ENCODE measurements at places on chromosomes 12 and 14.

DNA sequence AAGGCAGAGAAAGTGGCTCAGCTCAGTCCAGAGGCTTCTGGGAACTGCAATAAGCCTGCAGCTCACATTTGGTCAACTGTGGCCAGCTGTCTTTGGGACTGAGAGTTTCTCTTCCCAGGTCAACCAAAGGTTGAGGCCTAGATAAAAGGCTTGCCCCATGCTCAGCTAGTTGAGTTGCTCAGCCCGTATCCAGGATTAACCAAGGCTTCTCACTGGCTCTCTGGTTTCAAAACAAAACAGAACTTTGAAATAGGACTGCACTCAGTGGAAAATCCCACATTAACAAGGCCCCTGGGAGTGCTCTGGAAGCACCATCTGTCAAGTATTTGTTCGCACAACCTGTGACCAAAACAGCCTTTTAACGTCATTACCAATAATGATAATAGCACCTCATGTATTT lies 40.3 kb upstream of the NUAK1 start:
- DNase-seq = peak; percentile 97

DNA sequence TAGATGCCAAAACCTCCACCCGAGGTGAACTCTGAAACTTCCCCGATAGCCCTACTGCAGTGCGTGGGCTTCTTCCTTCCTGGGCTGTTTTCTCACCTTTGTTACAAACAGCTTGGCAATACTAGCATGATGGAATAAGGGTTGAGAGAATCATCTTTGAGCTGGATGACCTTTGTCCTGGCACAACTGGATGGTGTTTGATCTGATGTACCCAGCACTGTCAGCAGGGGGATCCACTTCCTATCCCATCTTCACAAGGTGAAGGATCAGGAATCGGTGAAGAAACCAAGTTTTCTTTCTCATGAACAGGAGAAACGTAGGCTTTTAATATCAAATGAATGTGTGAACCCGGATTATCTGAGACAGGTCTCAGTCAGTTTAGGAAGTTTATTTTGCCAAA lies 19.5 kb upstream of the LRRC10 start:
- DNase-seq = no peak

DNA sequence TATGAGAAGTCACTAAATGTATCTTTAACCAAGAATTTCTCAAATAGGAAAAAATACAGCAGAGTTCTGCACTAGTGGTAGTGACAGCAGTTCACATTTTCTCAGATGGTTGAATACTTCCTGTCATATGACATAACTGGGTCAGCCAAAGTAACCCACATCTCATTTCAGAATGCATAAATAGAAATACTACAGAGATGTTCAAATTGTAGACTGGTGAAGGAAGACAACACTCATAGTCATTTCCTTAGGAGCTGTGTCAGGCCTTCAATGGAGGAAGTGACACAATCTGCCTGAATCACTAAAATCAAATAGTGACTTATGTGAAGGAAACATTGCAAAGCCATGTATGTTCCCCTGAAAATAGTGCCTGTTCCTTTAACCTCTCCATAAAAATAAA lies 32.4 kb downstream of the FERMT2 start:
- DNase-seq = no peak

DNA sequence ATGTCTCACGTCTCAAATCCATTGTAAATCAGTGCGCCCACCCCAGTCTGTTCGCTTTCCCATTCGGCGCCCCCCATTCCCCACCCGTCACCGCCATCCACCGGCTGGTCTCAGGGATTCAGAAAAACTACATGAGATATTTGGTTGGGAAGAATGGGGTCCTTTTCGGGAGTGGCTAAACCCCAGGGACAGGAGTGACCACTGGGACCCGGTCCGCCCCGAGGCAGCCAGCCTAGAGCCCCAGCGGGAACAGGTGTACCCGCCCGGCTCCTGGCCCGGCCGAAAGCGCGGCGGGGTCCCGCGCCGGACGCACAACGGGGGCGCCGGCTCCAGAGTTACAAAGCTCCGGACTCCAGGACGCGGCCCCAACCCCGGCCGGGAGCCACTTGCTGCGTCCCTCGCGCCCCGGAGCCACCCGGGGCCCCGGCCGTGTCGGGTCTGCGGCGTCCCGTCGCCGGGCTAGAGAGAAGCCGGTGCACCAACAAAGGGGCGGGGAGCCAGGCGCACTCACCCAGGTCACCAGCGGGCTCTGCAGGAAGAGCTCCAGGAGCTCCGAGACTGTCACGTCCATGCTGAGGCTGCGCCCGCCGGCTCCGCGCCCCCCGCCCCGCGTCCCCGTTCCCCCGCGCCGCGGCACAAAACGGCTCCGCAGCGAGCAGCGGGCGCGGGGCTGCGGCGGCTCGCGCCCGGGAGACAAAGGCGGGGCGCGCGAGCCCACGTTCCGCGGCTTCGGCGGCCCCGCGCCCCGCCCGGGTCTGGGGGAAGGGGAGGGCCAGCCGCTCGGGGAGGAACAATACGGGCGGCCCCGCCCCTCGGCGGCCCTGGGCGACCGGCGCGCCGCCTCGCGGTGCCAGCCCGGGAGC lies at the start of gene CCDC88C:
CCDC88C (minus strand) TSS at position 701 of the 863 bp plus-strand sequence; CDS start at position 571, 130 bp downstream.
- DNase-seq = peak; percentile 77

GRCh38 chr12:5396541-5396940 lies 35.4 kb upstream of the NTF3 start:
- no peak for DNase-seq

GRCh38 chr14:75372260-75372659 lies 55.6 kb upstream of the JDP2 start:
- DNase-seq = no peak

DNA sequence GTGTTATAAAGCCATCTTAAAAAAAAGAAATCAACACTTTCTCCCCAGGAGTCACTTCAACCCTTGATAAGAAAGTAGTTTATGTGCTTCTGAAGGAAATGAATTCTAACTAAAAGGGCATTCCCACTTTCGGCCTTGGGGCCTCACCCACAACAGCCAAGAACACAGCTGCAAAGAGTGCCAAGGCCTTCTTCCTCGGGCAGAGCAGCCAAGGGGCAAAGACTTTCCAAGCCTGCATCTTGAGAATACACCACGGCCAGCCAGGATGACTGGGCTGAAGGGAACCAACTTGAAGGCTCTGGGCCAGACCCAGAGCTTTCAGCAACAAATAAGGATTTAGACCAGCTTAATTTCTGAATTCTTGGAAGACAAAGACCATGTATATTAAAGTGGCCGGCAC lies 60.4 kb upstream of the FOXN3 start:
- no peak for DNase-seq

DNA sequence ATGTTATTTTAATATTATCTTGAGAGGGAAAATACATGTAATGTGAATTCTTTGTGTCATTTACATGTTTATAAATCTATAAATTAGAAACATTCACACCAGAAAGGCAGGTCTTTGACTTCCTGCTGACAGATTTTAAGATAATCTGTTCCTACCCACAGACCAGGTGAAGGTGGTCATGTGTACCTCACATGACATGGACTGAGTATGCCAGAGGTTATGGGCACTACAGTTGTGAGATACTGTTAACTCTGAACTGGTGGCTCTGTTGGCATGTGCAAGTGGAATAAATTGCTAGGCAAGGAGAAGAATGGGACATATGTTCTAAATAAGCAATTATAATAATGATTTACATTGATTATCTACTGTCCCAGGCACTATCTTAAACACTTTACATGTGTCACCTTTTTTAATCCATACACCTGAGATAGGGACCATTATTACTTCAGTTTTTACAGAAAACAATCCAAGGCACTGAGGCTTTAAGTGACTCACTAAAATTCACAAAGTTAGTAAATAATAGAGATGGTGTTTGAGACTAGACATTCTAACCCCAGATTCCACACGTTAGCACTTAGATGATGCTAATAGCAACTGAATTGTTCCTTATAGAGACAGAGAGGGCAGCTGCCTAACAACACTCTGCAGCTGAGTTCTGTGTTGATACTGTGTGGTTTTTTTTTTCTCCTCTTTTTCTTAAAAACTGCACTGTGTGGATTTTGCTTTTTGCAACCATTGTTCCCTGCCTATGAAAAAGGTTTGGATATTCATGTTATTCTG lies 23.8 kb downstream of the SLC16A7 start:
- DNase-seq = no peak

DNA sequence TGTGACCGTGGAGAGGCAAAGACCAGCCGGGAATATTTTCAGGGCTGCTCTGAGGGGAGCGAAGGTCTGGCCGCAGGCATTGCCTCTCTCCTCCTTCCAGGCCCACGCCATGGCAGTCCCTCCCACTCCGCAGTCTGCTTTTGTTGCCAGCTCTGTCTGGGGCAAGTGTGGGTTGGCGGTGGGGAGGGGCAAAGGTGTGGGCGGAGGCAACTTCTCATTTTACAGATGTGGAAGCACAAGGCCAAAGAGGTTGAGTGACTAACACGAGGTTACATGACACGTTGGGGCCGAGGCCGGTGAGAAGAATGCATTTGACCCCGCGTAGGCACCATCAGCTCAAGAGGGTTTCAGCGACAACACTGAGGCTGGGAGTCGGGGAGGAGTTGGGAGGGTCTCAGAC lies 6.1 kb upstream of the FAIM2 start:
- no peak for DNase-seq

DNA sequence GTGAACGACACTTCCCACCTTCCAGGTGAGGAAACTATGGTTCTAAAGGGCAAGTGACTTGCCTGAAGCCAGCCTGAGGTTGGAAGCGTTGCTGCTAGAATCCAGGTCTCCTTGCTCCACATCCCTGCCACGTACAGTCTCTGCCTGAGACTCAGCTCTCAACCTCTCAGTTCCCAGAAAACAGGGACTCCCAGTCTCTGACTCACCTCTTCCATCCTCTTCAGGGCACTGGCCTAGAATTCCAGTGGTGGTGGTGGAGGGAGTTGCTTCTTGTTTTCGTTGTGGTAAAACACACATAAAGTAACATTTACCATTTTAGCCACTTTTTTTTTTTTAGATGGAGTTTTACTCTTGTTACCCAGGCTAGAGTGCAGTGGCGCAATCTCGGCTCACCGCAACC lies 7.3 kb downstream of the GPR68 start:
- DNase-seq = no peak

DNA sequence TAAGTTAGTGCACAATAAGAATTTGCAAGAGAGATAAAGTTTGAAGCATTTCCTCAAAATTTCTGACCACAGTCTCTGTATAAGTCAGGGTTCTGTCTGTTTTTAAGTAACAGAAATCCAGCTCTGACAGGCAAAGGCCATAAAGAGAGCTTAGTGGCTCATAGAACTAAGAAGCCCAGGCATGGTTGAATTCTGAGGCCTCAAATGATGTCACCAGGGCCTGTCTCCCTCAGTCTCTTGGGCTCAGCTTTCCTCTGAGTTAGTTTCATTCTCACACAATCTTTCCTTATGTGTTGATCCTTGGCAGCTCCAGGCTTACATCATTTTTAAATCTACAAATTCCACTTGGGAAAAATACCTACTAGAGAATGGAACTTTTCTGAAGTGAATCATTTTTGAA lies 173.4 kb upstream of the ATP2B1 start:
- no peak for DNase-seq

DNA sequence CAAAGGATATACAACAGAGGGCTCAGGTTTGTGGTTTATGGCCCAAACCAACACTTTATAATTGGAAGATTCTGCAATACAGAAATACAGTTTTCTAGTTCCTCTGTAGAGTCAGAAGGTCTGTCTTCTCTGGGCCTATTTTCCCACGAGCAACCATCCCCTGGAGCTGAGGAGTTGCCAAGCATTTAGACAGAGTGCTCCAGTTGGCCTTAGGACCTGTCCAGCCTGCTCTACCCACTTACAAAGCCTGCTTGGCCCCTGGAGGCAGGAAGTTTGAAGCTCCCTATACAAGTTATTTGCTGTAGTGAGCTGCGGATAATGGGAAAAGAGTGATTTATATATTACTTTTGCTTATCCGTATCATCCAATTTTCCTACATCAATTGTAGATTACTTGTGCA lies 60.8 kb upstream of the HSPB8 start:
- DNase-seq = no peak

- no peak for DNase-seq
Measured at GRCh38 chr14:101064718-101065117, 161.2 kb upstream of the RTL1 start.

GRCh38 chr12:114993165-114993564 lies 309.2 kb upstream of the TBX3 start:
- DNase-seq = no peak

GRCh38 chr14:66610154-66610563 lies 102.2 kb downstream of the GPHN start:
- DNase-seq = peak; percentile 21

DNA sequence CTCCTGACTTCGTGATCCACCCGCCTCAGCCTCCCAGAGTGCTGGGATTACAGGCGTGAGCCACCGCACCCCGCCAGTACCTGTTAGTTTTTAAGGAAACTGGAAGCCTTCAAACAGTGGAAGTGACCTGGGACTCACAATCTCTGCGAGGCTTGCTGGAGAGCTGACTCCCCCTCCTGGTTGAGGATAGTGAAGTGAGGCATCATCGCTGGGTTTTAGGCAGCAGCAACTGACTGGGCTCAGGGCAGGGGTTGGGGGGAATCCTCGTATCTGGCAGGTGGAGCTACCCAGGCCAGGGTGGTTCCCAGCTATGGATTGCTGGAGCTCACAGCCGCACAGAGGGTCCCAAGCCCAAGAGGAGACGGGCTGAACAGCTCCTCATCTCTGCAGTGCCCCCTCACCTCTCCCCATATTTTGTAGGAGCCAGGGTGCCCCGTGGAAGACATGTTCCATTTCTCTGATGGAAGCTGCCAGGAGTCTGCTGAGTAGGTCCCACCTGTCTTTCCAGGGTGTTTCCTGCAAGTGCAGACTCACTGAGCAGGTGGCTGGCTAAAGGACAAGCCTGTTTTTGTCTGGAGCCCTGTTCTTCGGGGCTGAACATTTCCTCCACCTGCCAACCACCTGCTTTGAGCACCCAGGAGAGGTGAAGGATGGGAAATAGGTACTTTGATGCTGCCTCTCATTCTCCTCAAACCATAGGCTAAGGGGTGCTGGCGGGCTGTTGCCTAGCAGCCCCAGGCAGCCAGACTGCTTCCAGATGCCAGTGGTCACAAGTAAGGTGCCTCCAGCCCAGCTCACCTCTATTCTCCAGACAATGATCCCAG lies 3.1 kb downstream of the AVIL start:
- DNase-seq = peak; percentile 89

DNA sequence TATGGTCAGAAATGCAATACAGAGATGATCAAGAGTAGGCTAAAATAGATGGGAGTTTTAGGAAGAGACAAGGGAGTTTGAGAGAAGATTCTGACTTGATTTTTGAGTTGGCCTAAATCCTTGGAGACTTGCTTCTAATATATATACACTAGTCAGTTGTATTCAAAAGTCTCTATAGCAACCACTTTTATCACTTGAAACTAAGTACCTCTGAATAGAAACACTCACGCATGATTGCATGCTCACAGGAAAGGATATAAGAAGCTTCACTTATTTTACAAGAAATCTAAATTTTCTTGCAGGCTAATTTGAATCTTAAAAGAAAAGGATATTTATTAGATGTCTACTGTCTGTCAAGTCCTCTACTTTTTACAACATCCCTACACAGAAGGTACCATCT lies 316.8 kb downstream of the SNAPC1 start:
- no peak for DNase-seq

Data from NCI-H2171 treated with DMSO at 0.1 percent for 48 hours (cell line).